Fibroblast of mammary gland (primary cell): ENCODE measurements at places on chromosomes 2 and 18.

DNA sequence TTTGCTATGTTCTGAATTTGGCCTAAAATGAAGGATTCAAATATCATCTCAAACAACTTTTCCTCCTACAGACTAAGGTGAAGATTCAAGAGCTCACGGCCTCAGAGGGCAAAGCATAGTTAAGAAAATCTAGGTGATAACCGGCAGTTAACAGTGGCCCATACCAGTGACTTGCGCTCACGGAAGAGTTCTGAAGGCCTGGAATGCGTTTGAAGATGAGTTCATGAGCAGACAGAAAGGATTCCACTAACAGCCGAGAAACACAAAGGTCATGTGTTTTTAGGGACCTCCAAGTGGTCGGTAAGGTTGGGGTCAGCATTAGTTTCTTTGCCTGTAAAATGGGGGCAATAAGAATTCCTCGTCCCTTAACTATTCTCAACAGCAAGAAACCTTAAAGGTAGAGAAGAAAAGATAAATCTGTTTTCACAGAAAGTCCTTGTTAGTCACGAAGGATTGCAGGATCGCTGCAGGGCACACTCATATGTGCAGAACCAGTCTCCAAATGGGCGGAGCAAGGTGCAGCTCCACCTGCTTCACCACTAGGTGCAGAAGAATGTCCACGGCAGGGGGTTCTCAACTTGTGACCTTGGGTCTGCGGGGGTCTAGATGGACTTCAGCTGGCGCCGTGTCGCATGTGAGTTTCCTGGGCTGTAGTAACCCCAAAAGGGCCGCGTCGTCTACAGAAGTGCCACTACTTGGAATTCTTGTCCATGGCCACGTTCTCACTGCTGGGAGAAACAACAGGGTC lies 708 bp upstream of the RPIA start:
- DNase-seq: peak; percentile 11

DNA sequence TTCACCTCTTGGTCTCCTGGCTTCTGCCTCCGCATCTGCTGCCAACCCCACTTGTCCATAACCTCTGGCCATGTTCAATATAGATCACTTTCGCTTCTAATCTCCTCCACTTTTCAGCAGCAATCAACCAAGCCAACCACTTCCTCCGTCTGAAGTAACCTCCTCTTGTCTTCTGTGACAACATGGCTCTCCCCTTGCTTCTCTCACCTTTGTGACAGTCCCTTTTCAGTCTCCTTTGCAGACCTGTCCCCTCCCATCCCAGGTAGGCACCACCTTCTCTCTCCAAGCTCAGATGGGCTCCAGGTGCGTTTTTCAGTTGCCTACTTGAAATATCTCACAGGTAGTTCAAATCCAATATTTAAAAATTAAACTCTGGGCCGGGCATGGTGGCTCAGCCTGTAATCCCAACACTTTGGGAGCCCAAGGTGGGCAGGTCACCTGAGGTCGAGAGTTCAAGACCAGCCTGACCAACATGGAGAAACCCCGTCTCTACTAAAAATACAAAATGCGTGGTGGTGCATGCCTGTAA lies 4.7 kb upstream of the PSD4 start:
- no peak for DNase-seq

GRCh38 chr2:208320686-208321085 lies 54.6 kb downstream of the PIKFYVE start:
- DNase-seq: peak; percentile 34

DNA sequence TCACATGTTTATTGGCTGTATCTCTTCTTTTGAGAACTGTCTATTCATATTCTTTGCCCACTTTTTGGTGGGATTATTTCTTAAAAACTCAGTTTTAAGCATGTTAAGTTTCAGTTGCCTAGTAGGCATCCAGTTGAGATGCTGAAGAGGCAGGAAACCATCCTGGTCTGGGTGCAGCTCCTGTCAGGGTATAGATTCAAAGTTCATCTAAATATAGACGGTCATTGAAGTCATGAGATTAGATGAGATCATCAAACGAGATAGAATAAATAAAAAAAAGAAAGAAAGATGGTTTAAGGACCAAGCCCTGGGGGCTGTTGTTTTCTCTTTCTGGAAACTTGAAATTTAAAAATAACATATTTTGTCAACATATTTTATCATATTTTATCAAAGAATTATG lies 9.2 kb upstream of the DNAH7 start:
- DNase-seq: peak; percentile 68

DNA sequence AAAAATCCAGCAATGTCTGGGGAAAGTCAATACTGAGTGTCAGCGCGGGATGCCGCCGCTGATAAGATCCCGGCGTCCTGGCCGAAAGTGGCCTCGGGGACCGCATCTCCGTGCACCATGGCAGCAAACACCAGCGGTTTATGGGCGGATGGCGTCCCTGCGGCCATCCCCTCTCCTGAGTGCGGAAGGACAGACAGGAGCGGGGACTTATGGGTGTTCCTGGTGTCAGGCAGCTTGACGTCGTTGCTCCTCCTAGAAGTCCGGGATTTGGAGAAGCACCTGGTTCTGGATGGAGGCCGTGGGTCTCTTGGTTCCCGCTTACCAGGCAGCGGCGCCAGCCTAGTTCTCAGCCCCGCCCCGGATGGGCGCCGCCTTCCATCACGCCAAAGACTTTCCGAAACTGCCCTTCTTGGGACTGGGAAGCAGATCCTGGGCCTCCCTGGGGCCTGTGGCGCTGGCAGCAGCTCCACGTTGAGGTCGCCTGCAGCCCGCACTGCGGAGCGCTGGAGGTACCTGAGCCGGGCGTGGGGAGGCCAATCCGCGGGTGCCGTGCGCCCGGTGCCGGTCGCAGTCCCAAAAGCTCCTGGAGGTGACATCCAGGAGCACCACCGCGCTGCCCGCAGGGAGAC lies 119.1 kb downstream of the CCDC74A start:
- DNase-seq: no peak

GRCh38 chr2:98458667-98459380 lies 14.2 kb downstream of the INPP4A start:
- no peak for DNase-seq

DNA sequence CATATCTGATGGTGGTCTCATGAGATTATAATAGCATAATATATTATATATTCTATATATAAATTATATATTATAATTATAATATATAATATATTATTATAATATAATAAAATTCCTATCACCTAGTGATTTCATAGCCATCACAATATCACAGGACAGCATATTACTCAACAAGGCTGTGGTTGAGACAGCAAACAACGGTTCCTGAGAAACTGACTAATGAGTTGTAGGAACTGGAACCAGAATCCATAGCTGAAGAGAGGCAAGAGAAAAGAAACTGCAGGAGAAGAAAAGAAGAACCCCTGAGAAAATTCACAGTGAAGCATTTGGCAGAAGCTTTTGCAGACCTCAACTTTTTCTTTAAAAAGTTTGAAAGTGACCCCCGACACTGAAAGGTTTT lies 84.0 kb downstream of the BCL2L11 start:
- no peak for DNase-seq

- DNase-seq: no peak
Observed at GRCh38 chr18:25672490-25672889, 320.5 kb upstream of the ZNF521 start.

GRCh38 chr2:225156853-225157451 lies 114.7 kb upstream of the DOCK10 start:
- no peak for DNase-seq

- peak; percentile 80 for DNase-seq
Observed at GRCh38 chr2:160221391-160222276, 21.6 kb upstream of the ITGB6 start.

GRCh38 chr18:55508651-55509050 lies 79.3 kb downstream of the TCF4 start:
- no peak for DNase-seq

DNA sequence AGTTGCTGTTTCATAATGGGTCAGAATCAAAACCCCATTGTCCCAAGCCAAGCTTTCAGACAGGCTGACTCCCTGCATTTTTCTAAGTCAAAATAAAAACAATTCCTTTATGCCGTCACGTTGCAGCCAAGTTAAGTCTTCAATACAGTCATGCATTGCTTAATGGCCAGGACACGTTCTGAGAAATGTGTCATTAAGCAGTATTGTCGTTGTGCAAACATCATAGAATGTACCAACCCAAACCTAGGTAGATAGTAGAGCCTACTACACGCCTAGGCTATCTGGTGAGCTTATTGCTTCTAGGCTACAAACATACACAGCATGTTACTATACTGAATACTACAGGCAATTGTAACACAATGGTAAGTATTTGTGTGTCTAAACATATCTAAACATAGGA lies 160.4 kb upstream of the FOSL2 start:
- DNase-seq: peak; percentile 57

- no peak for DNase-seq
Observed at GRCh38 chr2:36952748-36953197, 13.6 kb downstream of the STRN start.

DNA sequence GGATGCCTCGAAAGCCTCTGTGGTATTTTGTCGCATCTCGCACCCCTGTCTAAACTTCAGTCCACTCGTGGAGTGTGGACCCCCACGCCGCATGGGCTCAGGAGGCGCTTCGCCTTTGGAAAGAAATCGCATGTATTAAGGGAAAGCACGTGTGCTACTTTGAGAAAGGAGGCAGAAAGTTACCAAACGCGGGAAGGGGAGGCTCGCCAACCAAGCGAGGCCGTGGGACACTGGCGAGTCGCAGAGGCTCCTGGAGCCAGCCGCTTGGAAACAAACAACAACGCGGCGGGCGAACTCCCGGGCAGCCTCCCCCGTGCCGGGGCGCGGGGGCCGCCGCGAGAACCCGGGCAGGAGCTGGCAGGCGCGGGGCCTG lies 455 bp upstream of the AGAP1 start:
- peak; percentile 50 for DNase-seq

DNA sequence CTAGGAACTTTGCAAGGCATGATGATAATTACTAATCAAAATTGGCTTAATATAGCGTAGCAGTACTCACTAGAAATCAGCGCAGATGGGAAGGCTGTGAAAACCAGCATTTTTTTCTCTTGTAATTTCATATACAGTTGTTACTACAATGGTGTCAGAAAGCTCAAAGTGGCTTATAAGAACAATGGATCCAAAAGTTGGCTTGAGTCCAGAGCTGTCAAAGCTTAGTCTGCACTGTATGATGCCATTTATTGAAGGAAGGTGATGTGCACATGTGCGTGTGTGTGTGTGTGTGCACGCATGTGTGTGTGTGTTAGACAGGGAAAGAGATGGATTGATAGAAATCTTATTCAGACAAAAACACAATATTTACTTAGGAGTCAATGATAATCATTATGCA lies 341.3 kb downstream of the TGIF1 start:
- DNase-seq: no peak

DNA sequence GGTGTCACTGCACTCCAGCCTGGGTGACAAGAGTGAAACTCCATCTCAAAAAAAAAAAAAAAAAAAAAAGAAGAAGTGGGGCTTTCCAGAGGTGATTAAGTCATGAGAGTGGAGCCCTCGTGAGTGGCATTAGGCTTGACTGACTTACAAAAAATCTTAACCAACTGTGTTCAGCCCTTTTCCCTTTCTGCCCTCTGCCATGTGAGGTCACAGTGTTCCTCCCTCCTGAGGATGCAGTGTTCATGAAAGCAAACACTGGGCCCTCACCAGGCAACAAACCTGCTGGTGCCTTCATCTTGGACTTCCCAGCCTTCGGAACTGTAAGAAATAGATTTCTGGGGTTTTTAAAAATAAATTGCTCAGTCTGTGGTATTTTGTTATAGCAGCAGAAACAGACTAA lies 37.0 kb upstream of the METTL21A start:
- no peak for DNase-seq

GRCh38 chr2:120231974-120232635 lies 8.9 kb upstream of the TMEM185B start:
- DNase-seq: peak; percentile 50

DNA sequence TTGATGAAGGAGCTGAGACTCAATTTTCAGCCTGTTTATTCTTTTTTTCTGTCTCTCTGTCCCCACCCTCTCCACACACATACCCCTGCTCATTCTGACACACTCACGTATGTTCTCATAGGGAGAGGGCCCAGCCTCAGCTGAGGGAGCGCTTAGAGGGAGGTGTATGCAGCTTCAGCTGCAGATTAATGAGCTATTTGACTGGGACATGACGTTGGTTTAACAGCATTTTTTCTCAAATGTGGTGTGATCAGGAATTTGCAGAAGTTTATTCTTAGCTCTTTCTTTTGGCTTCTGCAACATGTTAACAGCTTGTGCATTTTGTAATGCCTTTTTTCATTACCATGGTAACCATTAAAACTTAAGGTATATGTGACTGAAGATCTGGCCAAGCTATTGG lies 1547.1 kb upstream of the PIK3C3 start:
- peak; percentile 4 for DNase-seq

DNA sequence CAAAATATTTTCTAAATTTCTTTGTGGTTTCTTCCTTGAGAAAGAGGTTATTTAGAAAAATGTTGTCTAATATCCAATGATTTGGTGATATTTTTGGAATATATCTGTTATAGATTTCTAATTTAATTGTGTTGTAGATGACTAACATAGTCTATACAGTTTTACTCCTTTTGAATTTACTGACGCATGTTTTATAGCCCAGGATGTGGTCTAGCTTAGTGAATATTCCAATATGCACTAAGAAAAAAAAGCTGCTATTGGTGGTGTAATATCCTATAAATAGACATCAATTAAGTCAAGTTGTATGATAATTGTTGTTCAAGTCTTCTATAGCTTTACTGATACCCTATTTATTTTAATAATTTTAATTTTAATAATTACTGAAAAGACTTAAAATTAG lies 240.6 kb upstream of the CYP26B1 start:
- no peak for DNase-seq

DNA sequence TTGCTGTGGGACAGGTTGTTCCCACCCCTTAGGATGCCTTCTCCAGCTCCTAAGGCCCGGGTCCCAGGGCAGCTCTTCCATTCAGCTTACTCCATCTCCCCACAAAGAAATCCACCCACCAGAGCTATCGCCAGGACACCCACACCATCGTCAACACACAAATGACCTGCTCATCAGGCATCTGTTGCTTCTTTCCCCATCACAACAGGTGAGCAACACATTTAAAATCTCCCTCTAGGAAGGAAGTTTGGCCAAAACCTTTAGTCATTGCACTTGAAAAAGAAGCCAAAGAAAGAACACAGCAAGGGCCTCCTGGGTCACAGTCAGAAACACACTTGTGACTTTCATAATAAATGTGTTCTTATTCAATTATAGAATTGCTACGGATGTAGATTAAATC lies 289.0 kb downstream of the PIEZO2 start:
- no peak for DNase-seq

GRCh38 chr18:43805646-43806194 lies 528.4 kb upstream of the SYT4 start:
- peak; percentile 57 for DNase-seq

DNA sequence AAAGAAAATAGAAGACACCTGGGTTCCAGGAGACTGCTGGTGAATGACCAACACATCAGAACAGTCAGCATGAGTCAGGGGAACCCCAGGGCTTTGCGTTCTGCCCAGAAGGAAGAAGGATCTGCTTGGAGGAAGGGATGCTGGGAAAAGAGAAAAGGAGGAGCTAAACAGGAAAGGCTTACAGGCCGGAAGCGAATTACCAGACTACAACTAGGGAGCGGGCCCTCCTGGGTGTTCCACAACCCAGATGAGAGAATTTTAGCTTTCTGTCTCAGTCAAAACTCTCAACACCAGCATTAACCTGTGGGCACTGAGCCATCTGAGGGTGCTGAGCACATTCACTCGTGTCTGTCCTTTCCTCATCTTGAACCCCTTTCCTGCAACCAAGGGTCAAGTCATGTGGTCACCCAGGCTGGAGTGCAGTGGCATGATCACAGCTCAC lies 19.2 kb downstream of the CDC42EP3 start:
- DNase-seq: peak; percentile 98

GRCh38 chr2:54859416-54859815 lies 136.0 kb downstream of the EML6 start:
- no peak for DNase-seq

- DNase-seq: no peak
Observed at GRCh38 chr2:175621821-175622220, 380.2 kb downstream of the LNPK start.

- no peak for DNase-seq
Observed at GRCh38 chr18:51531501-51531900, 334.0 kb upstream of the MEX3C start.
